ENCODE measurements at places on chromosomes 5 and 9.

DNA sequence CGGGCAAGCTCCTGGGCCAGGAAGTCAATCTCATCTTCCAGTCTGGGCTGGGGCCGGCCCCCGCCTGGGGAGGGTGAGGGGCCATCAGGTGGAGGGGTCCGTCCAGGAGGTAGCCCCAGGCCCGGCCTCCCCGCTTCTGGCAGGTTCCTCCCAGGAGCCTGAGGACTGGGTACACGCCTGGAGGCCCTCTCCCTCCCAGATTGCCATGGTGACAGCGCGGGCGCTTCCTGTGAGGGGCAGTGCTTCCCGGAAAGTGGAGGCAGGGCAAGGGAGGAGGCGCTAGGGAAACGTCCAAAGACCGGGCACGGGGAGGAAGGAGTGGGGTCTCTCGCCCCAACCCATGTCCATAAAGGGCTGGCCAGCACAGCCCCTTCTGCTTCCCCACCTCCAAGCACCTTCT lies 4.9 kb downstream of the NPDC1 start:
- no peak for DNase-seq

- DNase-seq = peak; percentile 37
These were observed 9.3 kb downstream of the ZNF622 start for GRCh38 chr5:16456103-16456832.

DNA sequence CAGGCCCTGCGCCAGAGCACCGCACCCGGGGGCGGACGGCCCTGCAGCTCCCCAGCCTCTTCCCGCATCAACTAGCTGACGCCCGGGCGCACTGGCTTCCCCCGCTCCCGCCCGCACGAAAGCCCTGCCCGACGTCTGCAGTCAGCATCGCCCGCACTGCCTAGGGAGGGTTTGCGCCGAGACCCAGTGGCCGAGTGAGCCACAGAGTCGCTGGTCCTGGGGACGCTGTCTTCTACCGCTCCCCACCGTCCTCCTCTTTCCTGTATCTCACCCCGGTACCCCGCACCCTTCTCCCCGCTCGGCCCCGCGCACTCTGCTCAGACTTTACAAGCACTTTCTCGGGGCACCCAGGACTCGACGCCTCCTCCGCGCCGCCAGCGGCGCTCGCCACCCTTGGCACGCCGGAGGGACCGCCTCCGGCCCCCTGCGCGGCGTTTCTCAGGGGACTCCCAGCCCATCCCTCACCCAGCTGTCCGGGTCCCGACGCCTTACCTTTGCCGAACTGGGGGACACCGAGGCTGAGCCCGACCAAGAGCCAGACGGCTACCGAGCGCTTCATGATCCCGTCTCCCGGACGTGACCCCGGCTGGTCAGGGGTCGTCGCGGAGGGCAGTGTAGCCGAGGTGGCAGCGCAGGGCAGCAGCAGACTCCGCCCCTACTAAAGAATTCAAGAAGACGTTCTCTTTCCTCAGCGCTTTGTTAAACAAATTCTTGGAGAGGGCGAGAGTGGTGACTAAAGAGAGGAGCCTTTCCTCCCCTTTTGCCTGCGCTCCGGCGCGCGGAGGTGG lies 670 bp downstream of the EDIL3 start:
- no peak for DNase-seq

DNA sequence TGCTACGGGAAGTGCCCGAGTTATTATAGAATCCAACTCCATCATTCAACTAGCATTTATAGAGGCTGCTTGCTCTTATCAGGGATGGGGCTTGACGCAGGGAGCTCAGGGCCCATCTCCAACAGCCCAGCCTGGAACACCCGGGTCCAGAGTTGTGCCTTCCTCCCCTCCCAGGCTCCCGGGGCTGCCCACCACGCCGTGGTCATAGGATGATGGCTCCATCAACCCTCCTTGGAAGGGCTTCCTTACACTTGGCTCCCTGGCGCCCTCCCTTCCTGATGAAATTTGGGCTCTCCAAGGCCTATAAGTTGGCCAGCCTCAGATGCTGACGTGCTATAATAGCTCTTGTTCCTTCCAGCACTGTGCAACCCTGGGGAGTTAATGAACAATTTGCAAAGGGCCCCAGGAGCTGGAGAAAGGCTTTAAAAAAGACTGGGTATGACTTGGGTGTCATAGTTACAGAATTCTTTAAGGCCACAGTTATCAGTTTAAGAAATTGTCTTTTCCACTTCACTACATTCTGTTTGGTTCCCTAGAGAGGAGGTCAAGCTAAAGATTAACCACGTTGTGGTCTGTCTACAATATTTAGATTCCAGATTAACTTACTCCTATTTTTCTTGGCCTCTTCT lies 42.5 kb upstream of the GADD45G start:
- DNase-seq = no peak

- DNase-seq = no peak
These were observed 88.9 kb downstream of the EBF1 start for GRCh38 chr5:159010661-159011442.

GRCh38 chr9:89530726-89531125 lies 32.8 kb upstream of the SEMA4D start:
- DNase-seq = no peak

- no peak for DNase-seq
These were observed 4.0 kb downstream of the SLC35D2 start for GRCh38 chr9:96379461-96379860.
